ENCODE measurements at places on chromosomes 6 and 20.

DNA sequence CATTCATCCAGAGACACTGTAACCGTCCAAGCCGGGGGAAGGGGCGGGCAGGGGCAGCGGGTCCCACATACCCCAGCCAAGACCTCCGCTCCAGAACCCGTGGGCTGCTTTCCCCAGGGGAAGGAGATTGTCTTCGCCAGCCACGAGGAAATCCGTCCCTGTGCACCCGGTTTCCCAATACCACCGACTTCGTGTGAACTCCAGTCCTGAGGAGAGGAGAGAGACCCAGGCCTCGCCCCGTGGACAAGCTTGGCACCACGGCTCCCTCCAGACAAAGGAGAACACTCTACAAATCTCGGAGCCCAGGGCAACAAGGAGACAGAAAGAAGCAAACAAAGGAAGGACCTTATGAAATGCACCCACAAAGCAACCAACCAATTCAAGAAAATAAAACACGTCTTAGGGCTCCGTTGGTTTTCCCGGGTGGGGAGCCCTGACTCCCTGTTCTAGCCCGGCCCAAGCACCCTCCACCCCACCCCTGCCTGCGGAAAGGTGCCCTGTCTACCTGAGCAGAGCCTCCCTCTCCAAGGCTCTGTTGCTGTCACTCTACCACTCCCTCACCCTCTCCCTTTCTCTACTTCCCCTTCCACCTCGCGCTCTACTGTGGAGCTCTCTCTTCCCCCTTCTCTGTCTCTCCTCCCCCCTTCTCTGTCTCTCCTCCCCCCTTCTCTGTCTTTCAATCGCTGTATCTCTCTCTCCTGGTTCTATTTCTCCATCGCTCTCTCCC, 1382.8 kb upstream of the DEFB115 start:
- no peak for DNase-seq

DNA sequence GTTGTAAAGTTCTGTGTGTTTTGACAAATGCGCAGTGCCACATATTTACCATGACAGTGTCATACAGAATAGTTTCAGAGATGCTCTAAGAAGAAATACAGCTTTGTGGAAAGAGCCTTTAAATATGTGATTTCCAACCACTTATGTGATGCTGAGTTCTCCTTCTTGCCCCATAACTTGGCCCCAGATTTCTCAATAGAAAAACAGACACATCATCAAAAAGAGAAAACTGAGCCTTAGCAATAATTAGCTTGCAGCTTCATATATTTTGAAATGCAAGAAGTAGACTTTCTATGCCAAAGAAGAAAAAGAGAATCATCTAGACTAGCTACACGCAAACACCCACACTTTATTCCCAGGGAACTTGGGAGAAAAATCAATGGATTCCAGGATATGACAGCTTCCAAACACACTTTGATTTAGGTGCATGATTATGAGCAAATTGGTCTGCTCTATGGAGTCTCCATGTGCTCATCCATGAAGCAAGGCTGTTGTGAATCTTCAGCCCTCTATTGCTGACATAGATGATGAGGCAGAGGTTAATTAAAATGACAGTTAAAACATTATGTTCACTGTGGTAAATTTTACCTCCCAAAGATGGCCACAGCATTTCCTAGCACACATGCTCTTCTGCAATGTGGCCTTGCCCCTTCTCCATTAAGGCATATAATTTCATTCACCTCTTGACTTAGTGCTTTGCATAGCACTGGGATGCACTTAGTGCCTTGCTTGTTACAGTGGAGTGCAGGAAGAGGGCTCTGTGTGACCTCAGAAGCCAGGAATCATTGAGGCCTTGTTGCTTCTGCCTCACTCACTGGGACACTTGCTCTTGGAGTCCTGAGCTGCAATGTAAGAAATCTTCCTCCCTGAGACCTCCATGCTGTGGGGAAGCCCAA, 174.6 kb downstream of the SYNDIG1 start:
- no peak for DNase-seq

DNA sequence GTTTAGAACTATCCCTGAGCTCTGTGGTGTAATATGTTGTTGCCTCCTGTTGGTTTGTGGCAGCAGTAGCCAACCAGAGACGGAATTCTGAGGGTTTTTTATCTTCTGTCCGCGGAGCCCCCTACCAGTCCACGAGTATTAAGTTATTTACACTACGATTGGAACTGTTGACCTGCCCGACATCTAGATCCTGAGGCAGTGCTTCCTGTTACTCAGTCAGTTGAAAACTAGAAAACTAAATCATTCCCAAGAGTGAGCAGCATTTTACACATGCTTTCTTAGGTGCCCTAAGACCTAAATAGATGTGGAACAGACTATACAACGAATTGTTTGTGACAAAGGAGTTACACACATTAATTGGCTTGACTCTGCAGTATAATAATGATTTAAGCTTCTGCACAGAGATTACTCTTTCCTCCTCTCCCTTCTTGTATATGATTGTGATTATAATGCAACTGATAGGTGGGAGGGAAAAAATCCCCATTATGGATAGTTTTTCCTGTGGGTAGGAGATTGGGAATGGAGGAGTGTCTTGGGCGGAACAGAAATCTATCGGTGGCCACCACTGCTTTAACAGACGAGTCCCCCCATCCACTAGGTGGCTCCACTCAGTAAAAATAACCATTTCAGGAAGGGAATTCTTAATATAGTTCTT, 1.7 kb downstream of the LOC128125822 start:
- no peak for DNase-seq

DNA sequence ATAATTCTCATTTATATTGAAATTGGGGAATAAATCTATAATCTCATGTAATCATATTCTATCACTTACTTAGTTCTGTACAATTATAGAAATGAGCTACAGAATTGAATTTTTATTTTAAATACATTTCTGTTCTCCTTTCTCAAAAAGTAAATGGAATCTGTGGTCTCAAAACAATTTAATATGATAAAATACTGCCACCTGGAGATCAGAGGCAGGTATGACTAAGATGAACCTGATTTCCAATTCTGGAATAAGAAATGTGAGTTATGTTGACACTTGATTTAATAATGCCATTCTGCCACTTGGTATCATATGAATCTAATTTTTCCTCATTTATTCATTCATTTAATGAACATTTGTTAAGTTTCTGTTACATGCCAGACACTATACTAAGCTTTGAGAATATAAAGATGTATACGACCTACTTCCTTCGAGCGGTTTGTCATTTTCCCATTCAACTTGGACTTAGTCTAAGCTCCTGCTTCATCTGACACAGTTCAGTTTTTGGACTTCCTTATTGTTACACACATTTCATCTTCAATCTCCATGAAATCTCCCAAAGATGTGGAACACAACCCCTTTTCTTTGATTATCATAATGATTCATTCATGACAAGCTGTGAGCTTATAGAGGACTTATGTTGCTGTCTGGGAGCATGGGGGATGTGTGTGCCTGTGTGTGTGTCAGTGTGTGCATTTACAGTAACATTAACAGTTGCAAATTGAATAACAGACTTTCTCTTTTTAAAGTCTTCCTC, 7.5 kb upstream of the CCDC28A start:
- DNase-seq: peak; percentile 25

GRCh38 chr20:33671573-33672288, 2.5 kb downstream of the NECAB3 start:
- no peak for DNase-seq

- DNase-seq: no peak
Observed at GRCh38 chr6:101279410-101279809, 114.1 kb upstream of the GRIK2 start.

GRCh38 chr20:35284992-35285805, 627 bp upstream of the EIF6 start:
- no peak for DNase-seq

- no peak for DNase-seq
Observed at GRCh38 chr20:4089756-4090487, 74.6 kb upstream of the RNF24 start.

DNA sequence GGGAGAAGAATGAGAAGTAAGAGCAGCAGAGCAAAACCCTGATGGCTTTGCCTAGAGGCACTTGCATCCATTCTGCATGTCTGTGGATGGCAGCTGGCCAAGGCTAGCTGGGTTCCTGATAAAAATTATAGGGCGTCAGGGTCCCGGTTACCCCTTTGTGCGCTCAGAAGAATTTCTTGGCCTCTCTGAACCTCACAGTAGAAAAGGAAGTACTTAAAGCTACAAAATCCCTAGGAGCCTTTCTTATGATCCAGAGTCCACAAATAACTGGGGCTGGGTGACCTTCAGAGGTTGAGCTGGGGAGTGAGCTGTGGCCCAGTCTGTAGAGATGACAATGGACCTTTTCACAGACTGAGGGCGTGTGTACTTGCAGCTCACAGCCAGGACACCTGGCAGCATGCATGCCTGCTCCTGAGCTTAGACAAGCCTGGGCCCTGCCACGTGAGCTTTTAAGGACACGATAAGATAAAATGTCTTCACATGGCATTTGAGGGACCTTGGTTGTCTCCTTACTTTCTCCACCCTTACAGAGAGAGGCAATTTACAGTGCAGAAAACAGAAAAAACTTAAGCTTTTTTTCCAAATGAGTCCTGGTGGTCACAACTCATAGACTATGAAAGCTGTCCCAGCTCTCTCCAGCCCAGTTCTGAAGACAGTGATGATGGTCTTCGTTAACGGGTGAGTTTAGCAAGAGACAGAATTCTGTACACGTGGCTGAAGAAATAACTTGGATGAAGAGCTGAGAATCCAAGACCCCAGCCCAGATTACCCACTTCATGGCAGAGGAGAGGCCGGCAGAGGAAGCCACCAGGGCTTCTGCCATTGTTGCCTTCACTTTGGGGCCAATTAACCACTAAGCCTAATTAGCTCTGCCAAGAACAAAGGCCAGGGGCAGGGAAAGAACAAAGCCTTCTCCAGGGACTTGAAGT, 50.3 kb downstream of the FOXA2 start:
- no peak for DNase-seq

GRCh38 chr6:105748737-105749161, 337.4 kb upstream of the PRDM1 start:
- no peak for DNase-seq

GRCh38 chr6:119171864-119172588, 93.6 kb upstream of the FAM184A start:
- DNase-seq: no peak

- DNase-seq: no peak
Observed at GRCh38 chr6:71913444-71914234, 27.3 kb downstream of the RIMS1 start.

DNA sequence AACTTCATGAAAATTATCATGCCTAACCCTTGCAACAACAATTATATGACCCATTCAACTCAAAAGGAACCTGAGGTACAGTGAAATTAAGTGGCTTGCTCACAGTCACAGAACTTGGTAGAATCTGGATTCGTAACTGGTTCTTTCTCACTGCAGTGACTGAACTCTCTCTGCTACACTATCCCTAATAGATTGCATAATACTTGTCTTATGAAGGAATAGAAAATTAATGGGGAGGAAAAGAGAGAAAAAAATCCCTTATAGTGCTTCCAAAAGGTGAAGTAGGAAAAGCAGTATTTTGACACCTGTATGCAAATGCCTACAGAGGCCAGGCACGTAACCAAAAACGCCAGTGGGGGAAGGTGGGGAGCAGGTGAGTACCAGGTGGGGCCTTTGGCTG, 186.6 kb downstream of the LY86 start:
- no peak for DNase-seq

- no peak for DNase-seq
Observed at GRCh38 chr6:138115201-138115600, 8.0 kb upstream of the PERP start.

- no peak for DNase-seq
Observed at GRCh38 chr20:11457488-11457887, 460.2 kb upstream of the BTBD3 start.

GRCh38 chr6:137390334-137390733, 103.9 kb downstream of the OLIG3 start:
- no peak for DNase-seq

- no peak for DNase-seq
Observed at GRCh38 chr6:151379933-151380847, 11.2 kb downstream of the ZBTB2 start.

DNA sequence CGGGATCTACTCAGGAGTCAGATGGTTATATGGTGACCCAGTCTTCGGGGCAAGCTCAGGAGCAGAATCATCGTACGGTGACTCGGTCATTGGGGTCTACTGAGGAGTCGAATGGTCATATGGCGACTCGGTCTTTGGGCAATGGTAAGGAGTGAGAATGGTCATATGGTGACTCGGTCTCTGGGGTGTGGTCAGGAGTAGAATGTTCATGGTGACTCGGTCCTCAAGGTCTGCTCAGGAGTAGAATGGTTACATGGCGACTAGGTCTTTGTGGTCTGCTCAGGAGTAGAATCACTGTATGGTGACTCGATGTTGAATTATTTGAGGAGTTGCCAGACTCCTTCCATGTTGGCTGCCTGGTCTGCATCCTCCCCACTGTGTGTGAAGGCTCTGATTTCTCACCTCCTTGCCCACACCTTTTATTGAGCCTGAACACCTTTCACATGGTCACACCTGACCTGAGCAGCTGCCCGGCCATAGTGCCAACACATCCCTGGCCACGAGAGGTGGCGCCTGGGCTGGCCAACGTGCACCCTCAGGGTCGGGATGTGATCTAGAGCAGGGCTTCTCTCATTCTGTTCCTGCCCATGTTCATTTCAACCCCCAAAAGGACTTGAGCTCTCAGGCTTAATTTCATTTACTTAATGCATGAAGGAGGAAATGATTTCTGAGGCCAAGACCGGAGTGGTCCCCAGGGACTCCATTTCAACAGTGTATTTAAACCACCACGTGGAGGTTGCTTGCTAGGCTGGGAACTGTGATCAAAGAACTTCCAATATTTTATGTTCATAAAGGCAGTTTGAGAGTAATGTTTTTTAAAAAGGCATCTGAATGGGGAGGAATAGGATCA, 119.5 kb downstream of the PHACTR3 start:
- DNase-seq: no peak

GRCh38 chr6:143817621-143818020, 25.5 kb upstream of the LTV1 start:
- no peak for DNase-seq

DNA sequence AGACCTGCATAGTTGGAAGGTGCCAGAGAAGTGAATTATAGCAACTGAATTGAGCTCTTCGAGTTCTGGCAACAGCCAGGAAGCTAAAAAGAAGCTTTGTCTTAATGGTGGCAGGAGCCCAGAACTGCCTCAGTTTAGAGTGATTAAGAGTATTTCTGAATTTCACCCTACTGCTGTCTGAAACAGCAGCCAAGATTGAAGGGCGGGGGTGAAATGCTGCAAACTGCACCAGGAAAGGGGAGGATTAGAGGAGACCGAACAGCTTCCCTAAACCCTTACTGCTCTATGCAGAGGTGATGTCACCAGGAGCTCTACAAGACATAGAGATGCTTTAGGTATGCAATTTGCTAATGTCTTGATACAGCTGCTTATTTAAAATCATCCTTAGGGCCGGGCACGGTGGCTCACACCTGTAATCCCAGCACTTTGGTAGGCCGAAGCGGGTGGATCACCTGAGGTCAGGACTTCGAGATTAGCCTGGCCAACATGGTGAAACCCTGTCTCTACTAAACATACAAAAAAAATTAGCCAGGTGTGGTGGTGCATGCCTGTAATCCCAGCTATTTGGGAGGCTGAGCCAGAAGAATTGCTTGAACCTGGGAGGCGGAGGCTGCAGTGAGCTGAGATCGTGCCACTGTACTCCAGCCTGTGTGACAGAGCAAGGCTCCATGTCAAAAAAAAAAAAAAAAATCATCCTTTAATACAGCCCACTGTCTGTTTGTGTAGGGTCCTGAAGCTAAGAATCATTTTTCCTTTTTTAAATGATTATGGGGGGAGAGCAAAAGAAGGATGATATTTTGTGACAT, 91.7 kb upstream of the IYD start:
- DNase-seq: no peak

GRCh38 chr20:60010689-60011458, 52.7 kb downstream of the CDH26 start:
- DNase-seq: no peak
